ENCODE measurements at places on chromosomes 5 and 9. TPM values are rescaled to one million over a fixed set of nuclear protein-coding genes. Genes with fewer than 3 reads are reported as not detected.

- DNase-seq: no peak
- no peaks in the 10 kb centered on the region for H3K27me3 ChIP-seq
- no peak overlapping the region for H3K27ac ChIP-seq
- H3K36me3 ChIP-seq: no peaks in the 10 kb centered on the region
These were observed 8.0 kb downstream of the ARL10 start for GRCh38 chr5:176373100-176373818.

Gene PRUNE2
- 4.5 TPM for total RNA-seq

- H3K4me1 ChIP-seq: peaks cover 5% of the 10 kb centered on the region
- no peaks in the 10 kb centered on the region for H3K27me3 ChIP-seq
- H3K4me3 ChIP-seq: no peak overlapping the region
- no peaks in the 10 kb centered on the region for H3K36me3 ChIP-seq
- DNase-seq: peak; percentile 82
These were observed 37.6 kb downstream of the ANKRD33B start for GRCh38 chr5:10601246-10602030.

GRCh38 chr5:32017692-32018367, 156.3 kb downstream of the GOLPH3 start:
- no peak overlapping the region for H3K4me3 ChIP-seq
- no peaks in the 10 kb centered on the region for H3K36me3 ChIP-seq
- no peak for DNase-seq
- no peak overlapping the region for H3K27ac ChIP-seq
- H3K4me1 ChIP-seq: no peaks in the 10 kb centered on the region

Gene FAM120AOS
- total RNA-seq: 25.0 TPM

Gene JAKMIP2
- total RNA-seq: 0.23 TPM

- no peak for DNase-seq
- no peaks in the 10 kb centered on the region for H3K27me3 ChIP-seq
- no peaks in the 10 kb centered on the region for H3K4me1 ChIP-seq
These were observed 259.9 kb downstream of the GADD45G start for GRCh38 chr9:89864731-89865130.

DNA sequence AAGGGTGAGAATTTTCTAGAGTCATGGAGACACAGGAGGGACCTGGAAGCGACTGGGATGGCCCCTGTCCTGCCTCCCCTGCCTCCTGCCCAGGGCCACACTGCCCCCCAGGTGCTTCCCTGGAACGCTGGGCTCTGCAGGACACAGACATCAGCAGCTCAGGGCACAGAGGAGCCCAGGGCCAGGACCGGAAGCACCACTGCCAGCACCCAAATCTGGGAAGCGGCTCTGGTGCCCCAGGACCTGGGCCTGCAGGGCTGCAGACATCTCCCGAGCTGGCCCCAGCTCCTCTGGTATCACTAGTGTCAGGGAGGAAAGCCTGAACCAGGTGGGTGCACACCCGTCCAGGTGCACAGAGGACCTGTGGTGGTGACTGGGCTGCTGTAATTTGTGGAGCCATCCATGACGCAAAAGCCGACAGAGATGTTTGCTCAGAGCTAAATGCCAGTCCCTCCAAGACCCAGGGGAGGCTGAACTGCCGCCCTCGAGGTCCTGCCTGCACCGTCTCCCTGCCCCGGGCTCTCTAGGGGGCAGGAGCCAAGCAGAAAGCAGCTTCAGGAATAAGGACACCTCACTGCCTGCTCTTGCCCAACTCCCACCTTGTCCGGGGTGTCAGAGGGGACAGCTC, 46.0 kb upstream of the SIMC1 start:
- no peaks in the 10 kb centered on the region for H3K36me3 ChIP-seq
- peaks cover 6% of the 10 kb centered on the region for H3K4me1 ChIP-seq
- H3K27ac ChIP-seq: no peak overlapping the region
- no peak for DNase-seq
- no peaks in the 10 kb centered on the region for H3K27me3 ChIP-seq
- no peak overlapping the region for H3K4me3 ChIP-seq

DNA sequence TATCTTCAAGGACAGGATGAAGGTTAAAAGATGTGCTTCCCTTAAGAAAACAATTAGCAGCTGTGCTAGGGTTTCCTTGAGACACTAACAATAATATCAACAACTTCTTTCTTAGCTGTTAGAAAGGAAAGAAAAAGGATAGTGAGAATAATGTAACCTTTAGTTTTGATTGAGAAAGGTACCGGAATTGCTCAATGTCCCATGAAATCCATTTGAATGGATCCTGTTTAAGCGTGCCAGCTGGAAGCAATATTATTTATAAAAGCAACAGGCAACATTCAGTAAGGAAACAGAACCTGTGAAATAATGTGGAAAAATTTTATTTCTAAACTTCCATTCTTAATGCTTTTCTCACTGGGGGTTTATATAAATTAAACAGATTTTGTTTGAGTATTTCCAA, 120.9 kb downstream of the CCDC192 start:
- H3K4me3 ChIP-seq: no peak overlapping the region
- peaks cover 4% of the 10 kb centered on the region for H3K4me1 ChIP-seq
- peaks cover 2% of the 10 kb centered on the region for H3K27me3 ChIP-seq
- H3K36me3 ChIP-seq: no peaks in the 10 kb centered on the region
- H3K27ac ChIP-seq: no peak overlapping the region

Gene NMUR2
- total RNA-seq: not detected

Gene ROR2
- total RNA-seq: 0.70 TPM

DNA sequence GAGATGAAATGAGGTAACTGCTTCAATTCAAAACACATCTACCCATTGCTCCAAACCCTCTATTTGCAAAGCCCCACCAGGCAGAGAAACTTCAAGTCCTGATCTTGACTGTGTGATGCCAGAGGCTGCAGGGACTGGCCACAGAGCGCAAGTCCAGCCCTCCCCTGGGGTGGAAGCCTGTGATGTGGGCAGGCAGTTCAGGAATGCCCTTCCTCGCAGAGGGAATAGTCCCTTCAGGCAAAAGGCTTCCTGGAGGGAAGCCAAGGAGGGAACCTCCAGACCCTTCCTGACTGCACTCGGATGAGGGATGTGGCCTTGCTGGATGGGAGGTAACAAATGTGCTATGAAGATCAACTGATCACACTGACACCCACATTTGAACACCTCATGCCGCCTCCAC, 131.2 kb downstream of the SLIT3 start:
- no peaks in the 10 kb centered on the region for H3K27me3 ChIP-seq
- no peak for DNase-seq
- H3K36me3 ChIP-seq: no peaks in the 10 kb centered on the region
- H3K4me1 ChIP-seq: no peaks in the 10 kb centered on the region

GRCh38 chr5:73464016-73464745, 15.6 kb upstream of the FOXD1 start:
- H3K4me3 ChIP-seq: no peak overlapping the region
- no peak for DNase-seq
- no peaks in the 10 kb centered on the region for H3K27me3 ChIP-seq
- no peaks in the 10 kb centered on the region for H3K36me3 ChIP-seq
- no peaks in the 10 kb centered on the region for H3K4me1 ChIP-seq

DNA sequence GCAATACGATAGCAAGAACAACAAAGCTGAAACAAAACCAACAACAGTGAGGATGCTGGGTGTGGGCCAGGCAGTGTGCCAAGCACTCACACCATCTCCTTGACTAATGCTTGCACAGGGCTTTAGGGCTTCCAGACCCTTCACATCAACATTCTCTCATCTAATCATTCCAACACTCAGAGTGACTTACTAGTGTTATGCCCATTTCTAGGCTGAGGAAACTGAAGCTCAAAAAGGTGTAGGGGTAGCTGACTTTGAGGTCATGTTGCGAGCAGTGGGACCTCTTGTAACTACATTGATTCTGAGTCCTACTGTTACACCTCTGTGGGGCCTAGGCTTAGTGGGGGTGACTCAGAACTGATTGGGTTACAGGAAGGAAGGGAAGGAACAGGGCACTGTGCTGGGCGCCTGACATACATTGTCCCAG, 9.7 kb downstream of the ANGPTL2 start:
- no peaks in the 10 kb centered on the region for H3K36me3 ChIP-seq
- H3K27ac ChIP-seq: no peak overlapping the region
- H3K27me3 ChIP-seq: no peaks in the 10 kb centered on the region
- H3K4me1 ChIP-seq: no peaks in the 10 kb centered on the region
- no peak for DNase-seq

Gene PCDHGB7
- 1.6 TPM for total RNA-seq

Gene CRB2
- not detected for total RNA-seq

DNA sequence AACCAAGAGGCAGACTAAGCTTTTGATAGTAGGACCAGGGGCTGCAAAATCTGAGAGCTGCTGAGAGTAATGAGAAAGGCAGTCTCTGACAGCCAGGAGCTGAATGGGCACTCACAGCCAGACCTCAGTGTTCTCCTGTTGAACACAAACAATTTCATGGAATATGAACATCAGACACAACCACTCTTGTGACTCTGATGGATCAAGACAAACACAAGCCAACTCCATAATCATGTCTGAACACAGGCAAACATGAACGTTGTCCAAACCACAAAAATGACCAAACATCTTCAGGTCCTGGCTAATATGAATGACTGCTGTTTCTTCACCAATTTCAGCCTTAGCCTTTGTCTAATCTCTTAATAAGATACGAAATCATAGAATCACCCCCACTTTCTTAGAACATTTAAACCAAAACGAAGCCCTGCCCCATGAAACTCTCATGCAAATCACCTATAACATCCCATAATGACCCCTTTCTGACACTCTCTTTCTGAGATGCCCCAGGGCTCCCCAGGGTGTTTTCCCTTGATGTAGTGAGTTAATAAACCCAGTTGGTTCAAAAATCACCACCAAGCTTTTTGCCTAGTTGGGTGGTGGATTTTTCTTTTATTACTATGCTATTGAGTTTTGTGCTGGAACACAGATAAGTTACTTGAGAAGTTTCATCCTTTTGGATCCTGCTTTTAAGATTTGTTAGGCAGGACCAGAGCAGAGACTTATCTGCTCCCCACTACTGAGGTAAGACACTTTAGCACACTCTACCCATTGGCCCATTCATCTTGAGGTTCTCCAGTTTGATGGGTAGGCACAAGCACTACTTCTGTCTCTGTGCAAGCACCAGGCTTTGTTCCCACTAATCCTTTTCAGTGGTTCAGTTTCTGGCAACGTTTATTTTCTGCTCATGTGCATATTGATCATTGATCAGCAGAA, 5.9 kb upstream of the ERAP2 start:
- no peak overlapping the region for H3K4me3 ChIP-seq
- no peak overlapping the region for H3K27ac ChIP-seq
- H3K36me3 ChIP-seq: no peaks in the 10 kb centered on the region
- DNase-seq: no peak
- peaks cover 8% of the 10 kb centered on the region for H3K4me1 ChIP-seq

GRCh38 chr5:131751506-131751905, 45.3 kb downstream of the FNIP1 start:
- no peak overlapping the region for H3K27ac ChIP-seq
- H3K36me3 ChIP-seq: no peaks in the 10 kb centered on the region
- no peaks in the 10 kb centered on the region for H3K4me1 ChIP-seq
- no peak for DNase-seq
- H3K4me3 ChIP-seq: no peak overlapping the region
- H3K27me3 ChIP-seq: no peaks in the 10 kb centered on the region

DNA sequence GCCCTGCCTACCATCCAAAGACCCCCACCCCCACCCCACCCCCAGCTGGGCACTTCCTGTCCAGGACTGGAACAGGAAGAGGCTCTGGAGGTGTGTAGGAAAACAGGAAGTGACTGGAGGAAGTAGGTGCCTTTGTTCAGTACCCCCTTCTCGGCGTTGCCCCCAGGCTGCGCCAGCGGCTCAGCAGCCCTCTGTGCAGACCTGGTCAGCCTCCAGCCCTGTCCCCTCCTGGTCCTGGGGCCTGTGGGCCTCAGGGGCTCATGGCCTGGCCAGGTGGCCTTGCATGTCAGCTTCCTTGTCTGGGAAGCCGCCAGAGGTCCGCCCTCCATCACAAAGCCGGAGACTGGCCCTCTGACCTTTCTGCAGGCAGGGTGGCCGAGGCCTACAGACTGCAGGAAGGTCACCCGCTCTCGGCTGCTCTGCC, 26.0 kb downstream of the FLT4 start:
- no peaks in the 10 kb centered on the region for H3K36me3 ChIP-seq
- H3K27ac ChIP-seq: no peak overlapping the region
- peaks cover 4% of the 10 kb centered on the region for H3K4me1 ChIP-seq
- H3K27me3 ChIP-seq: no peaks in the 10 kb centered on the region
- no peak overlapping the region for H3K4me3 ChIP-seq

GRCh38 chr5:88480245-88480644, 211.6 kb upstream of the TMEM161B start:
- H3K27me3 ChIP-seq: no peaks in the 10 kb centered on the region
- no peak overlapping the region for H3K4me3 ChIP-seq
- DNase-seq: no peak

Gene CER1
- total RNA-seq: not detected

GRCh38 chr5:163889369-163889768, 383.9 kb downstream of the MAT2B start:
- no peaks in the 10 kb centered on the region for H3K4me1 ChIP-seq
- H3K4me3 ChIP-seq: no peak overlapping the region
- H3K27ac ChIP-seq: no peak overlapping the region
- H3K27me3 ChIP-seq: no peaks in the 10 kb centered on the region

GRCh38 chr5:152246401-152246800, 158.7 kb downstream of the NMUR2 start:
- no peaks in the 10 kb centered on the region for H3K36me3 ChIP-seq
- H3K27ac ChIP-seq: no peak overlapping the region
- no peak for DNase-seq
- H3K27me3 ChIP-seq: no peaks in the 10 kb centered on the region
- H3K4me3 ChIP-seq: no peak overlapping the region
- no peaks in the 10 kb centered on the region for H3K4me1 ChIP-seq

DNA sequence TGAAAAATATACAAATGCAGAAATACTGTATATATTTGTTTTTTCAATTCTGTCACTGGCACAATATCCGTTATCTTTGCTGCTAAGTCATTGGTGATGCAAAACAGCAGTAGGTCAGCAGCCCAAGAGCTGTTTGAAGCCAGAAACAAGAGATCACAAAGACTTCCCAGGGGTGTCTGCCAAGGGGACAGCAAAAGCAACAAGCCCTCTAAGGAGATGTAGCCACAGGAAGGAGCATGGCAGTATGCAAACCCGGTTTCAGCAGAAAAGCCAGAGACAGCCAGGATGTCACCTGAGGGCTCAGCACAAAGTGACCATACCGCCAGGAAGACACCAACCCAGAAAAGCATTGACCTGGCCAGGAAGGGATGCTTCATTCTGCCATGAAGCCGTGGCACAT, 241.5 kb downstream of the ARRDC3 start:
- H3K4me1 ChIP-seq: no peaks in the 10 kb centered on the region
- DNase-seq: no peak
- no peaks in the 10 kb centered on the region for H3K36me3 ChIP-seq
- H3K4me3 ChIP-seq: no peak overlapping the region

- no peaks in the 10 kb centered on the region for H3K27me3 ChIP-seq
- H3K4me3 ChIP-seq: no peak overlapping the region
- DNase-seq: no peak
- no peaks in the 10 kb centered on the region for H3K36me3 ChIP-seq
- H3K4me1 ChIP-seq: peaks cover 29% of the 10 kb centered on the region
These were observed 199.0 kb downstream of the DTWD2 start for GRCh38 chr5:118789366-118789765.

GRCh38 chr9:87306006-87306405, 191.7 kb upstream of the DAPK1 start:
- H3K36me3 ChIP-seq: no peaks in the 10 kb centered on the region
- H3K27ac ChIP-seq: no peak overlapping the region
- no peak for DNase-seq
- H3K4me3 ChIP-seq: no peak overlapping the region
- no peaks in the 10 kb centered on the region for H3K4me1 ChIP-seq
- no peaks in the 10 kb centered on the region for H3K27me3 ChIP-seq
